ENCODE measurements at places on chromosomes 5 and 9.

- DNase-seq, result no peak
Measured at GRCh38 chr5:15887093-15887492, 292.5 kb downstream of the MARCHF11 start.

- DNase-seq, result no peak
Measured at GRCh38 chr5:35754481-35754880, 102.2 kb upstream of the IL7R start.

GRCh38 chr5:134525683-134526482, 413 bp downstream of the JADE2 start:
- peak; percentile 39 for DNase-seq

- no peak for DNase-seq
Measured at GRCh38 chr9:96551403-96551802, 68.2 kb downstream of the CDC14B start.

DNA sequence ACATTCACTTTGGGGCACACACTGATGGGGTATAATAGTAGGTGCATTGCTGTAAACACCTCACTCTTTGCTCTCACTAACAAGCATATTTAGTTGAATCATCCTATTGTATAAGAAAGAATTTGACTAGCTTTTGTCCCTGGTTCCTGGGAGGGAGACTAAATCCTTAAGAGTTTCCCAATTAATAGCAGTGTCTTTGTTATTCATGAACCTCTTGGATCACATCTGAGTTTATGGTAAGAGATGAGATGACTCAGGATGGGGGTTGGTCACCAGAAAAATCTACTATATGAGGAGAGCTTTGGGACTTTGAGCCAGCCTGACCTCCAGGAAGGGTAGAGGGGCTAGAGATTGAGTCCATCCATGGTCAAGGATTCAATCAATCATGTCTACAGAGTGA, 56.8 kb downstream of the PUM3 start:
- no peak for DNase-seq

DNA sequence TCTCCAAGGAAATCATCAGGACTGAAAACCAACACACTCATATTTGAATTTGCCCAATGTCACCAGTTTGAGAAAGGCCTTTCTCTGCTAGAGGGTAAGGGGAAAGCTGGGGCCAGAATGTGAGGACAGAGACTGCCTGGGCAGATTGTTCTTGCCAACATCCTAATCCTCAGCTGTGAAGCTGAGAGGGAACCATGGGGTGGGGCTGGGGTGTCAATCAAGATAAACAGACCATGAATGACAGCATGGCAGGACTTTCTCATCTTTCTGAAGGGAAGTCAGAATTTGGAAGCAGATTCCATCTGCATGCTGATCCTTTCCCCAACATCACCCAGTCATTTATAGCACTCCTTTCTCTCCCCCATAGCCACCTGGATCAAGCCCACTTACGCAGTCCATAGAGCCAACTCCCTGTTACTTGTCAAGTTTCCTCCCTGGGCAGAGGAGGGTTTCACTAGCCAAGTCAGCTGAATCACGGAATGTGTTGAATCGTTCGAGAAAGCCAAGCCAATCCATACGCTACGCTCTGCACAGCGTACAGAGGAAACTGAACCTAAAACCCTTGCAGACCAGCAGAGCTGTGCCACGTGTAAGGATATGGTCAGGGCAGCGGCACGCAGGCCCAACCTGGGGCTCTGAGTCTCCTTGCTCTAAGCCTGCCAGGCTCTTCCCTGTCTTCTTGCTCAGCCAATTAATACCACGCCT, 14.9 kb downstream of the GLDC start:
- DNase-seq, result no peak

GRCh38 chr5:140402258-140403074, 833 bp downstream of the ANKHD1 start:
- peak; percentile 41 for DNase-seq

DNA sequence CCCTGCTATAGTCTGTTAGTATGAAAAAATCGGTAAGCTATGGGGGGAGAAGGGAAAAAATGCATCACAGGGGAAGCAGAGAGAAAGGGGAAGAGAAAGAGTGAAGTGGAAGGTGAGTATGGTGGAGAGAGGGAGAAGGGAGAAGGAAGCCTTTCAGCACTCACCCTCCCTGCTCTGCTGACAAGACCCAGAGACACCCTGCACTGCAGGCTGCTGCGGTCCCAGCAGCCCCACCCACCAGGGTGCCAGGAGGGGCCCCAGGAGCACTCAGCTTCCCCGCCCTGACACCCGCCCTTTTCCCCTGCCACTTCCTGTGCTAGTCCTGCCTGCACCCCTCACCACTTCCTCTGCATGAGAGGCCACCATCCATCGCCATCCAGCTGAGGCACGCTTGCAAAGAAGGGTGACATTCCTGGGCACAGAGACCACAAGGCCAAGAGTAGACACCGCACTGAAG, 12.7 kb downstream of the STK10 start:
- DNase-seq, result peak; percentile 87

GRCh38 chr5:174003795-174004194, 14.8 kb downstream of the C5orf47 start:
- no peak for DNase-seq

- no peak for DNase-seq
Measured at GRCh38 chr9:105696219-105696793, 2.0 kb downstream of the TMEM38B start.

GRCh38 chr5:67747096-67747495, 468.5 kb upstream of the PIK3R1 start:
- DNase-seq, result no peak

DNA sequence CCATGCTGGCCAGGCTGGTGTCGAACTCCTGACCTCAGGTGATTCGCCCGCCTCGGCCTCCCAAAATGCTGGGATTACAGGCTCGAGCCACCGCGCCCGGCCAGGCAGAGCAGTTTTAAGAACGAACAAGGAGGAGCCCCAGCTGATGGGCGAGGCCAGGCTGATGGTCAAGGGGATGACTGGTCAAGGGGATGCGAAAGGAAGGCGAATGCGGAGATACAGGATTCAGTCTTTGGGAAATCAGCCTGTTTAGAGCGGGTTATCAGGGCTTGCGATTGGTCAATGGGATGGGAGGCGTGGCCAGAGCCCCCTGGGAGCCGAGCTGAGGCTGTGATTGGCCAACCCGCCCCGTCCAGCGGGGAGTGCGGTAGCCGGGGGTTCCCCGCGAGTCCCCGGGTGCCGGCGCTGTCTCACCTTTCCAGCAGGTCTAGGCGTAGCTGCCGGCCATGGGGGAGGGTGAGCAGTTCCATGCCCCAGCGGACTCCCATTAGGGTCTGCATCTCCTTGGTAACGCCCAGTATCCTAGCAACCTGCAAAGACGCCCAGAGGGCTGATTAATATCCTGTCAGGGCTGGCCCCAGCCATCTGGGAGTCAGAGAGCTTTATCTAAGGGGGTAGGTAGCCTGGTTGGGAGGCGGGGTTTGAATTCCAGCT, 7.5 kb upstream of the TOR2A start:
- DNase-seq, result no peak

- no peak for DNase-seq
Measured at GRCh38 chr5:76952795-76953536, at the start of gene CRHBP. Gene CRHBP, plus strand, starts transcription at chr5:76953045. Its CDS starts 90 bp downstream, at chr5:76953135.

DNA sequence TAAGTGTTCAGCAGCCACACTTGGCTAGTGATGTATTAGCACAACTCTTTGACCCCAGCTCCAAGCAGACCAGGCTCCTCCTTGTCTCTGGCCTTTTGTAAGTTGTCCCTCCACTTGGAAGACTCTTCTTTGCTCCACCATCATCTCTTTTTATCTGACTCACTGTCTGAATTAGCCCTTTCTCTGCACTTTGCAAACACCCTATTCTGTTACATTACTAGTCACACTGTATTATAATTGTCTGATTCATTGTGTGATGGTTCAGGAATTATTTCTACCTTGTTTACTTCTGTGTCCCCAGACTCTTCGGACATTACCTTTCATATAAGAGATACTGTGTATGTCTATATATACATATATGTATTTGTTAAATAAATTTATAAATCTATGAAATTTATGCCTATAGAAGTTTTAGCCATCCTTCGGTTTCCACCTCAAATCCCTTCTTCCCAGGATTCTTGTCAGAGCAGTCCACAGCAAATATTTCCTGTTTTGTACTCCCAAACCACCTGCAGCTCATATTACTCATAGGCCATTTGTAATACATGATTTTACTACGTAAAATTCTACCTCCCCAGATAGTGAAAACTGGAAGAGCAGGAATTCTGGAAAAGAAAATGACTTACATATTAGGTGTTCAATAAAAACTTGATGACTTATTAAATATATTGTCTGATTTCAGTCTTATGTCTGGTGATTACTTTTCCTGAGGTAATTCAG, 69.0 kb downstream of the MTAP start:
- no peak for DNase-seq

DNA sequence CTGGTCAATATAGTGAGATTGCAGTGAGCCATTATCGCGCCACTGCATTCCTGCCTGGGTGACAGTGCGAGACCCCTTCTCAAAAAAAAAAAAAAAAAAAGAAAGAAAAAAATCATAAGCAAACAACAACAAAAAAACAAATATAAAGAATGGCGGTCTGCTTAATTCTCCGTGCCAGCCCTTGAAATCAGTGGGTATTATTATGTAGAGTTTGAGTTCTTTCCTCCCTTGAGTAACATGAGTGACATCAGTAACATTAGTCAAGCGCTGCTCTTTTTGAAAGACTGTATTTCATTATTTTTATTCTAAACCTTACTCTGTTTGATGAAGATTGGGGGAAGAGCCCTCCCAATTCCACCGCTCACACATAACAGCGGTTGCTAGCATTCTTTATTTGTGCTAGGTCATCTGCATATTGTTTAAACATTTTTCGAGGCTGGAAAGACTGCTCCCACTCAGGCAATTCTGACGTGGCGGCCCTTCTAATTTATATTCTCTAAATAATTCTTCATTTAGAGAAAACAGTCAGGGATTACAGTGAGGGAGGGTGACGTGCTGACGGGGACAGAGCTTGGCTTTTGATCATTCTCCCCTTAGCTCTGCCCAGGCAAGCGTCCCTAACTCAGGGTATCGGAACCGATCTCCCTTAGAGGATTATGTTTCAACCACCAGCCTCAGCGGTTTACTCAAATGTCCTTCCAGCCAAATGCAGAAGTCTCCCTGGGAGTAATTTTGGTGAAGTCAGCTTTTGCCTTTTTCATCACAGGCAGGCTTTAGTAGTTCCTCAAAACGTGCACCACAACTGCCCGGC, 860 bp upstream of the MARCHF6 start:
- DNase-seq, result peak; percentile 23

DNA sequence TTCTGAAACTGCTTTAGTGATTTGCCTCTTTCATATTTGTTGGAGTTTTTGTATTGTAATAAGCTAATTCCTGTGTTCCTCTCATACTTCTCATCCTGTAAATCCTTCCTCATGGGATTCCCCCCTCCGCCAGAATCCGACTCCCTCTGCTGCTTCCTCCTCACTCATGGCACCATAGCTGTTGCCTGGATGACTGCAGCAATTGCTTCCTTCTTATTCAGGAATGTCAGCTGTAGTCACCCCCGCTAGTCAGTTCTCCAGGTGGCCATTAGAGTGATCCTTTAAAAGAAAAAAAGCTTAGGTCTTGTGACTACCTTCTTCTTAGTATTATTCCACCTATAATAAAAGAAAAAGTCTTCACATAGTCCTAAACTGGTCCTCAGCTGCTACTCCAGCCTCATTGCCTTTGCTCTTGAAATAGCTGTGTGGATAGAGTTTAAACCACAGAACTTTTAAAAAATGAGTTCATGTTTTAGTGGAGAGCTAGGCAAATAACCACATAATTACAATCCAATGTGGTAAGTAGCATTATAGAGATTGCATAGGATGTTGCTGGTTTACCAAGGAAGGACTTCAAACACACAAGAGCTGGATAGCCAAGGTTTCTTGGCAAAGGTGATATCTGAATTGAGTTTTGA, 227.3 kb downstream of the KDM4C start:
- no peak for DNase-seq

- no peak for DNase-seq
Measured at GRCh38 chr9:92538541-92538940, 2.8 kb upstream of the ECM2 start.

DNA sequence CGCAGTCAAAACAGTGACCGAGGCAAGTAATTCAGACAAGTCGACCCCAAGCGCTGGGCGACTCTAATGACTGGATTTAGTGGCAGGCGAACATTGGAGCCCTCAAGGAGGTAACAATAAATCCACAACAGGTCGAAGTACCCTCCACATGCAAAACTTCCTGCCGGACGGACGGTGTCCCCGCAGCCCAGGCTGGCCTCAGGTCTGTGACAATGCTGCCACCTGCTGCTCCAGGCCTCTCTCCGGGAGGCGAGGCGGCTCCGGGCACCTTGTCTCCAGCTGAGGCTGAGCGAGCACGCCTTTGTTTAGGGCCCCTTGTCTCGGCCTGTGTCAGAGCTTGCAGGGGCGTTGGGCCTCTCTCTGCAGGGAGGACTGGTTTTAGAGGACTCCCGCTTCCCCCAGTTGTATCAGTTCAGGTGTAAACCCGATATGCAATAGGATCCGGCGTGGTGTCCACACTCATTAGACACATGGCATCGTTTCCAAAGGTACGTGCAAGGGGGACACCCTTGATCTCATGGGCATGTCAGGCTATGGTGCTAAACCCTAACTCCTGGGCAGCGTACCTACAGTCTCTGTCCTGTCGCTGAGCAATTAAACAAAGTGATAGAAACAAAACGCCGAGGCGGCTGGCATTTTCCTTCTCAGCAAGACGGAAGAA, 628.0 kb upstream of the ADAMTS16 start:
- DNase-seq, result no peak

GRCh38 chr5:166862581-166862980, 1428.9 kb upstream of the WWC1 start:
- DNase-seq, result no peak

DNA sequence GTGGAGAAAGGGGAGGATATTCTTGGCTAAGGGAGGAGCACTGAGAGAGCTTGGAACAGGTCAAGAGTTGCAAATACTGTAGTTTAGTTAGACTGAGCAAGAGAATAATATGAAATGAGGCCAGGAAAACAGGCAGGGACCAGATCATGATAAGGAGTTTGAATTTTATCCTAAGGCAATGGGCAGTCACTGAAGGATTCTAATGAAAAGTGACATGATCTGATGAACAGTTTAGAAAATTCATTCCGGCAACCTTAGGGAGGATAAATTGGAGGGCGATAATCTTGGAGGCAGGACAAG, 276.1 kb downstream of the PLK2 start:
- no peak for DNase-seq

GRCh38 chr9:98980291-98980690, 36.6 kb downstream of the COL15A1 start:
- no peak for DNase-seq

All from activated CD4-positive, alpha-beta T cell treated with anti-CD3 and anti-CD28 coated beads, Interleukin-2, amount 50 U/mL, for 24 hours (primary cell).